ELR (cell line): ENCODE measurements at places on chromosomes 12 and 14.

DNA sequence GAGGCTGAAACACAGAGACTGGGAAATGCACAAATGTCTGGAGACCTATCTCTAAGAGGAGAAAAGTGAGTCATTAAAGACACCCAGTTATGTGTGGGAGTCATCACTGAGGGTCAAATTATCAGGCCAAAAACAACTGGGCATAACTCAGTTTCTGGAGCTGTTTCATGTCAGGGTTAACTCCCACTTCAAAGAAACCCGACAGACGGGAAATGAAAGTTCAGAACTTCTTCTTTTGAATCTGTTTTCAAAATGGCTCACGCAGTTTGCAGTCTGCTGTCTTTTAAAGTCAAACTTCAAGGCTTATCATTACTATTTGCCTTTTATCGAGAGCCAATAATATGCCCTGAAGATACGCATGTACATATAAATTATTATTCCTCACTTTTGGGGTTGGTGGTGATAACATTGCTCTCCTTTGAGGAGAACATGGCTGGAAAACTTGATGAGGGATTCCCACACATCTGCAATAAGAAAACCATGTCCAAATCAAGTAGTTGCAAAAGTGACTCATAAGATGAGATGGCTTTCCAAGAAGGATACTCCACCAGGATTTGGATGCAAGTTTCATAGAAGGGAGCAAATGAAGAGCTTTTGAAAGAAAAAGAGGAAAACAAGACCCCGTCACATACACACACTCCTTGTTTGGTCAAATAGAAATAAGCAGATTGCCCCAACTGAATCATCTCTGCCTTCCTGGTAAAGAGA, 341.4 kb downstream of the ADAMTS20 start:
- peak; percentile 32 for DNase-seq

GRCh38 chr14:51871846-51872245, 11.4 kb downstream of the GNG2 start:
- DNase-seq, result no peak

- no peak for DNase-seq
Observed at GRCh38 chr12:59873136-59873535, 277.3 kb downstream of the SLC16A7 start.

DNA sequence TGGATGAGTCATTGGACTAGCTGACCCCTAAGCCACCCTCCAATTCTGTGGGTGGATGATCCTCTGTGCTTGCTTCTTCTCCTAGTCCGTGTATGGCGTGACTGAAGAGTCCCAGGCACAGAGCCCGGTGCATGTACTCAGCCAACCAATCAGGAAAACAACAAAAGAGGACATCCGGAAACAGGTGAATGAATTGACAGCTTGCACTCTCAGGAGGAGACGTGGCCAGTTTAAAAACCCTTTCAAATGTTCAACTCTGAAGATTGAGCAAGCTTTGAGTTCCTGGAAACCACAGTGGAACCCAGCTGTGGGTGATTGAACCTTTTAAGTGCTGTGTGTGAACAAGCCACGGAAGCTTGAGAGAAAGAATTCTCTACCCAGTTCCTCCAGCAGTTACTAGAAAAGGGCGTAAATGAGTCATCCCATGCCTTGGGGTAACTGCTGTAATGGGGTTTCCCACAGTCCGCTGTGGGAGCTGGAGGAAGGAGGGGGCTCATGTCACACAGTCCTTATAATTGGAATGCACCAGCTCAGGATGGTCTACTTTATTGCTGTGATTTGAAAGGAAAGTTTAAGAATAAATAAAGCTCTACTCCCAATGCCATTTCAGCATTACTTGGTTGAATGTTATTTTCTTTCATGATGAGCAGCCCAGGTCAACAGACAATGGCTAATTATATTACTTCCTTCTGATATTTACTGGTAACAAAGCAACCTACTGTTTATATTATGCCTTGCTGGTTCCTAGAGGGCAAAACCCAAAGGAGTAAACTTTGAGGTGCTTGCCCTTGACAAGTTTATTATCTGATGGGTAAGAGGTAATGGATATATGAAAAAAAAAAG, 417.0 kb downstream of the DPF3 start:
- peak; percentile 89 for DNase-seq

DNA sequence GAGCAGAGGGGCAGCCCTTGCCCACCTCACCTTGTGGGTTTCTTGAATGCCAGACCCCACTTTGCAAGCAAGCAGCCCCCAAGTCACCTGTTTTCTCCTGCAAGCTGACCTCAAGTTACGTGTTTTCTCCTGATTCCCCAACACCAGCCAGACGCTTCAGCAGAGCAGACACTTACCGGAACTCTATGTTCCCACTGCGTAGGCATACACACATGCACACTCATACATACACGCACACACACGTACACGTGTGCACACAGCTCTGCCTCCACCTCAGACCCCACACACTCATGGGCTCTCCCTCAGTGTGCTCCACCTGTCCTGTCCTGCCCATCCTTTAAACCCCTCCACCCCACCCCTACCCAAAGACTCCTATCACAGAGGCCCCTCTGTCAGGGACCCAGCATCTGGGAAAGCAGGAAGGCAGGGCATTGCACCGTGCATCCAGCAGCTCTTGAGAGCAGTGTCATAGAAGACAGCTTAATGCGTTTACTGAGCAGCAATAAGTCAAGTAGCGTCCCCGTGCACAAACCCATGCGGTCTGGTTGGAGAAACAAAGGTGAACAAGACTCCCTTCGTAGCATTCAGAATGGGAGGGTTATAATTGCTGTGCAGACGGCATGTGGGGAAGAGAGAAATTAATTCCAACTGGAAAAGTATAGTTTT, 44.4 kb downstream of the TMEM63C start:
- no peak for DNase-seq

GRCh38 chr12:41932470-41932991, 212.1 kb downstream of the GXYLT1 start:
- DNase-seq, result no peak

DNA sequence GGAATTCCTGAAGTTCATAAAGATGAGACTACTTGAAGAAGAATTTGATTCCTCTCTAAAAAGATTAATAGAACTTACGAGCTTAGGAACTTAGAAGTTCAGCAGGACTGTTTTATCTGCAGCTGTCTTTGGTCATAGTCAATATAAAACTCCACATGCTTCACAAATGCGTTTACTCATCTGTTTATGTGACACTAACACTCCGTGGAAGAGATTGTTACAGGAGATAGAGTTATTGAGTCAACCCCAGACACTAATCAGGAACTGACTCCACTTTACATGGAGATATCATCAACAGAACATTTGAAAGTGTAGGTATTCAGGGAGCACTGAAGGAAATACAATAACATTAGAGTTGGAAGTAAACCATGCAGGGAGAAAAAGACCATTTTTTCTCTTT, 92.8 kb downstream of the LRFN5 start:
- DNase-seq, result peak; percentile 54

GRCh38 chr12:121802485-121802842, 1.3 kb upstream of the SETD1B start:
- no peak for DNase-seq

DNA sequence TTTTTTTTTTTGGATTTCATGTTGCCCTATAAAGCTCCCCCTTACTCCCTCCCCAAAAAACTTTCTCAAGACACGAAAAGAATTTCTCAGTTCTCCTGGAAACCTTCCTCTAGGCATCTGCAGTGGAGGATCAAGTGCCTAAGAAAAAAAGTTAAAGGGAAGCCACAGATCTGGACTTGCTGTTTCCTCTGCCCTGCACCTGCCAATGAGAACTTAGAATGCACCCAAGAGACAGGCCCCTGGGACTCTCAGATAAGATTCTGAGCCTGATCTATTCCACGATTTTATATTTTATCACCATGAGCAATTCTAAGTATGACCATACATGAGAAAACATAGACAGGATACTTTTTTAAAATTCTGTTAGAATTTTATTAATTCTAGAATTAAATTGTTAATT, 728.9 kb downstream of the BCL11B start:
- no peak for DNase-seq

DNA sequence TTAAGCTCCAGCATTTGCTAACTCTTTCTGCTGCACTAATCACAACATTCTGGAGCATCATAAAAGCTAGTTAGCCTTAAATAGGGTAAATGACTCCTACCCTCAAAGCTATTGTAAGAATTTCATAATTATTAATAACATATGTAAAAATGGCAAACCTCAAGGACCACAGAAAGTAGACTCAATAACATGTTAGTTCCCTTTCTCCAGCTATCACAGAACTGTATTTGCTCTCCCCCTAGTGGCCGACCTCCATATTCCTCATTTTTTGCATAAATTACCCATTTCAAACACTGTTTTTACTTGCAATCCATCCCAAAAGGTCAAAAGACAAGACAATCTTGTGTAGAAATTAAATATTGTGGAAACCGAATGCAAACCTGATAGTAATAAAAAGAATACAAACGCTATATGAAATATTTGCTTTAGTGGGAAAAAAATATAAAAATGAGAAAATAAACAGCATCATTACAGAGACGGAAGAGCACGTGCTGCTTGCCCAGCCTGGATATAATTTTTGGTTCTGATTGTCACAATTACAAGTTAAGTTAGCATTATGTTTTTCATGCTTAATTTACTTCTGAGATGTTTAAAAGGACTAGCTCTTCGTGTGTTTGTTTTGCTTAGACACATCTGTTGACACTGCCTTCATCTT, 97.9 kb downstream of the RERGL start:
- DNase-seq, result peak; percentile 67

DNA sequence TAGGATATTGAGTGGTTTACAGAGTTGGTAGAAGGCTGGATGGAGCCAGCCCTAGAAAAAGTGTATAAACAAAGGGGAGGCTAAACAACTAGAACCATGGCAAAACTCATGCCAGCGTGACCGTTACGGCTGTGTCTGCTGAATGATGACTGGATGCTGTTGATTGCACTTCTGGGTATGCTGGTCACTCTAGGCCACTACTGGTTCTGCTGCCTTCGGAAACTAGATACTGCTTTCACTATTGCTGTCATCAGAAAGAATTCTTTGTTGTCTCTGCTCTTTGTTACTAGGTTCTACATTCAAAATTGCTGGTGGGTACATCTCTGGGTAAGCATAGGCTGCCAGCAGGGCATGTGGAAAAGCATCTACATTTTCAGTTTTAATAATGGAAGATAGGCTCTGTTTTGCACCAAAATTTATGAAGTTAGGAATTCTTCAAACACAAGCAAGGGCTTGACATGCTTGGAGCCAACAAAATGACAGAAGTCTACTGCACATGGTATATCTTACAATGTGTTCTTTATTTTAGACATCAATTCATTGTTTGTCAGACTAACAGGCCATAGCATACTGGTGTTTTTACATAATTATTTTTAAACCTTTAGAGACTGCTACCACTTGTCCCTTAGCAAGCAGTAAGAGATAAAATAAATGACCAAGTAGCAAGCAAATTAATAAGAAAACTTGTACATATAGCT, 15.4 kb downstream of the MON2 start:
- no peak for DNase-seq

GRCh38 chr12:74456431-74456830, 81.2 kb upstream of the ATXN7L3B start:
- DNase-seq, result no peak

- DNase-seq, result peak; percentile 53
Observed at GRCh38 chr14:89013098-89013504, 188.7 kb downstream of the TTC8 start.

GRCh38 chr14:75439989-75440388, 12.2 kb downstream of the JDP2 start:
- DNase-seq, result no peak

GRCh38 chr12:22573181-22573580, 28.8 kb upstream of the C2CD5 start:
- no peak for DNase-seq
